HepG2 (cell line): ENCODE measurements at places on chromosomes 6 and 20. TPM values are rescaled to one million over a fixed set of nuclear protein-coding genes. Genes with fewer than 3 reads are reported as not detected.

DNA sequence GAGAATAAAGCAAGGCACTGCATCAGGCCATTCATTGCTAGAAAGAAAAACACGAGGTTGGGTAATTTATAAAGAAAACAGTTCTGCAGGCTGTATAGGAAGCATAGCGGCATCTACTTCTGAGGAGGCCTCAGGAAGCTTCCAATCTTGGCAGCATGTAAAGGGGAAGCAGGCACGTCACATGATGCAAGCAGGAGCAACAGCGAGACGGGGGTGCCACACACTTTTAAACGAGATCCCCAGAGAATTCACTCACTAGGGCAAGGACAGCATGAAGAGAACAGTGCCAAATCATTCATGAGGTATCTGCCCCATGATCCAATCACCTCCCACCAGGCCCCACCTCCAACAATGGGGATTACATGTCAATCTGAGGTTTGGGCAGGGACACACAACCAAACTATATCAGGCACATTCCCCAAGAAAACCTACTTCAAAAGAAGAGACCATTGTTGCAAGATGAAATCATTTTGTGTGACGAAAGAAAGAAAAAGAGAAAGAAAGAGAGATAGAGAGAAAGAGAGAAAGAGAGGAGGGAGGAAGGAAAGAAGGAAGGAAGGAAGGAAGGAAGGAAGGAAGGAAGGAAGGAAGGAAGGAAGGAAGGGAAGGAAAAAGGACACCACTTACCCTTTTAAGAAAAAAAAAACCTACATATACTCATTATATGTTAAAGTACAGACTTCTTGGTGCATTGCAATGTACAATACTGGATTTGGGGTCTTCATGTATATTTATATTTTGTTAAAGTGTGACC, 95.9 kb upstream of the PLEKHG1 start:
- DNase-seq = no peak
- no peaks in the 10 kb centered on the region for H3K27me3 ChIP-seq
- no peaks in the 10 kb centered on the region for H3K36me3 ChIP-seq
- no peak overlapping the region for H3K4me3 ChIP-seq
- no peaks in the 10 kb centered on the region for H3K4me1 ChIP-seq

Gene C6orf89
- 22.1 and 26.0 TPM in 2 replicates for polyA plus RNA-seq

Gene MACROD2
- 0.13 and 0.21 TPM in 2 replicates for polyA plus RNA-seq

GRCh38 chr6:125798734-125799508, 8.2 kb downstream of the NCOA7 start:
- H3K27me3 ChIP-seq = no peaks in the 10 kb centered on the region
- DNase-seq = no peak
- H3K4me1 ChIP-seq = peaks cover 12% of the 10 kb centered on the region
- no peak overlapping the region for H3K4me3 ChIP-seq
- peaks cover 4% of the 10 kb centered on the region; the same call in 2 of the 3 replicates for H3K36me3 ChIP-seq

- no peaks in the 10 kb centered on the region for H3K36me3 ChIP-seq
- no peak overlapping the region for H3K4me3 ChIP-seq
- no peak overlapping the region for H3K27ac ChIP-seq
- DNase-seq = no peak
Observed at GRCh38 chr20:38180781-38181180, 15.7 kb upstream of the TGM2 start.

GRCh38 chr6:139066080-139066479, 37.5 kb downstream of the ABRACL start:
- no peak overlapping the region for H3K27ac ChIP-seq
- H3K4me3 ChIP-seq = no peak overlapping the region
- no peaks in the 10 kb centered on the region for H3K36me3 ChIP-seq
- H3K4me1 ChIP-seq = no peaks in the 10 kb centered on the region
